H54 (cell line): ENCODE measurements at places on chromosomes 11 and 22.

DNA sequence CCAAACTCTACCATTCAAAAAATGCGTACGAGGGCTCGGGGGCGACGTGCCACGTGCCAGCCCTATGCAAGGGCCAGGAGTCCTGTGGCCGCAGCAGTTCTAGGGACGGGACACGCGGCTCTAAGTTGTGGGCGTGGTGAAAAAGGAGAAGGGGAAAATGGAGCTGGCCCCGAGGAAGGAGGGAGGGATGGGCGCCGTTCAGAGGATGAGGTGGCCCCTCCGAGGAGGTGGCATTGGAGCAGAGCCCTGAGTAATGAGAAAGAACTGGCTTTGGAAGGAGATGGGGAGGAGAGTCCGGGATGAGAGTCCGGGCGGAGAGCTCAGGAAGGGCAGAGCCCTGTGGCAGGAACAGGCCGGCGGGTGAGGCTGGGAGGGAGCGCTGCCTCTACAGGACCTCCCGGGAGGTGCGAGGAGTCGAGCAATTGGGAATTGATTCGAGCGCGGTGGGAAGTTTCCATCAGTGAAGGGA is 21.0 kb downstream of the OTUB1 start:
- DNase-seq = no peak

GRCh38 chr11:62104816-62105653 is 18.8 kb upstream of the INCENP start:
- no peak for DNase-seq

GRCh38 chr22:23884140-23884539 is 10.0 kb upstream of the MIF start:
- no peak for DNase-seq

DNA sequence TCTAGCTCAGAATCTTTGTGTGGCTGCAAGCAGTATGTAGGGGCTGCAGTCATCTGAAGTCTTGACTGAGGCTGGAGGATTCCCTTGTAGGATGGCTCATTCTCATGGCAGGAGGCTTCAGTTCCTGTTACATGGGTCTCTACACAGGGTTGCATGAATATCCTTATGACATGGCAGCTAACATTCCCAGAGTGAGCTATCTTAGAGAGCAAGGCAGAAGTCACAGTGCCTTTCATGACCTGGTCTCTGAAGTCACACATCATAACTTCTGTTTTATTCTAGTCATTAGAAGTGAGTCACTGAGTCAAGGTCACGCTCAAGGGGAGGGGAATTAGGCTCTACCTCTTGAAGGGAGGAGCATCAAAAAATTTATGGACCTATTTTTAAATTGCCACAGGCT is 10.3 kb upstream of the SPON1 start:
- DNase-seq = no peak

GRCh38 chr11:93654226-93654625 is 7.3 kb upstream of the CEP295 start:
- no peak for DNase-seq

DNA sequence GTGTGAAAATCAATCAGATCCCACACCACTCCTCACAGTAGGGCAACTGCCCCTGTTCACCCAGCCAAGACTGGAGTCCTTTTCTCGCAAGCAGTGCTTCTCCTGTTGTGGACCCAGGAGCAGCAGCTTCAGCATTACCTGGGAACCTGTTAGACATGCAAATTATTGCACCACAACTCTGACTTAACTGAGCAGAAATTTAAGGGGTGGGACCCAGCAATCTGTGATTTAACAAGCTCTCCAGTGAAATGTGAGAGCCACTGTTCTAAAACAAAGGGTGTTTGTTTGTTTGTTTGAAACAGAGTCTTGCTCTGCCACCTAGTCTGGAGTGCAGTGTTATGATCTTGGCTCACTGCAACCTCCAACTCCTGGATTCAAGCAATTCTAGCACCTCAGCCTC is 591.4 kb downstream of the SOX6 start:
- no peak for DNase-seq

DNA sequence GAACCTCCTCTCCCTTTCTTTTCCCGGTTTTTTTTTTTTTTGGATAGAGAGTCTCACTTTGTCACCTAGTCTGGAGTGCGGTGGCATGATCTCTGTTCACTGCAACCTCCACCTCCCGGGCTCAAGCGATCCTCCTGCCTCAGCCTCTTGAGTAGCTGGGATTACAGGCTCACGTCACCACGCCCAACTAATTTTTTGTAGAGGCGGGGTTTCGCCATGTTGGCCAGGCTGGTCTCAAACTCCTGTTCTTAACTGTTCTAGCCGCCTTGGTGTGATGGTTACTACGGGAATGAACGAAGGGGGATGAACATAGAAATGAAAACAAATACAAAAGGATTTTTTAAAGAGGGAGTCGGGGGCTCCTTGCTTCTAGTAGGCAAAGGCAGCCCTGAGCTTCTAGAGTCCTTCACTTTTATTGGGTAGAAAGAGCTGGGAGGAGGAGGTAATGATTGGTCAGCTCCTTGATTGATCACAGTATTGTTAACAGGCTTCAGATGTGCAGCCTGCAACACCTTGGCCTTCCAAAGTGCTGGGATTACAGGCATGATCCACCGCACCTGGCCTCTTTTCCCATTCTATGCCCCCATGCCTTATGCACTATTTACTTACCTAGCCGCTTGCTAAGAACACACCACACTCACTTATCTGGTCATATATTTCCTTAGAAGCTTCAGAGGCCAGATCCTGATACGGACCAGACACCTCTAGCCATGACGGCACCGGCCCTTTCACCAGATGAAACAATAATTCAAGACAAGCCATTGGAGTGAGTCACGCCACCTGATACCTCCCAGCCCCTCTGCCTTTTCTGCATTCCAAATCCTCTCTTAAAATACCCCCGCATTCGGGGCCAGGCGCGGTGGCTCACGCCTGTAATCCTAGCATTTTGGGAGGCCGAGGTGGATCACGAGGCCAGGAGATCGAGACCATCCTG is 20.7 kb downstream of the SUSD2 start:
- no peak for DNase-seq

DNA sequence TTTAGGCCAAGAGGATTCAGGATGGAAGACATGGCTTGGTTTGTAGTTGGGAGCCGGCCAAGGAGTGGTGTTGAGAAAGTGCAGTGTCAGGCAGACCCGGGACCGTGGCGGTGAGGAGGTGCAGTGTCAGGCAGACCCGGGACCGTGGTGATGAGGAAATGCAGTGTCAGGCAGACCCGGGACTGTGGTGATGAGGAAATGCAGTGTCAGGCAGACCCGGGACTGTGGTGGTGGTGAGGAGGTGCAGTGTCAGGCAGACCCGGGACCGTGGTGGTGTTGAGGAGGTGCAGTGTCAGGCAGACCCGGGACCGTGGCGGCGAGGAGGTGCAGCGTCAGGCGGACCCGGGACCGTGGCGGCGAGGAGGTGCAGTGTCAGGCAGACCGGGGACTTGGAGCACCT is 59.7 kb downstream of the LRP5 start:
- DNase-seq = no peak

DNA sequence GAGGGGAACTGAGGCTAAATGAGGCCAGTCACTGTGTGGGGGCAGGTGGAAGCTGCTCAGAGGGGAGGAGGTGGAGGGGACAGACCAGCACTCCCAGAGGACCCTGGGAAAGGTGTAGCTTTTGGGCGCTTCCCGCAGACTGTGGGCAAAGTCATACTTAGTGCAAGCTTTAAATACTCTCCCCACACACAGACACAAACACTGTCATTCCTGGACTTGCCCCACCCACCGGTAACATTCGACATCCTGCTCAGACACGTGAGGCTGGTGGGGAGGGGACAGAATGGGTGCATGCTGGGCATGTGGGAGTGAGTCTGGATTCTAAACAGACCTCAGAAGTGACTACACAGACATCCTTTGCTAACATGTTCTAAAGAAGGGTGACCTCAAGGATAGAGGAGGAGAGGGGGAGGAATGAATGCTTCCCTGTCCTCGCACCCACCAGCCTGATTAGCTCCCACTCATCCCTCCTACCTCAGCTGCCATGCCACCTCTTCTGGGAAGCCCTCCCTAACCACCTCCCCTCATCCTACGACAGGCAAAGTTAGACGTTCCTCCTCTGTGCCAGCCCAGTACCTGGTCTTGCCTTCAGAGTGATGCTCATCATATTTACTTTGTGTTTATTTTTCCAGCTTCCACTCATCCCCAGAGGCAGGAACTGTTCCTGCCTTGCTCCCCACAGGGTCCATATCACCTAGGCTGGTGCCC is 22.2 kb downstream of the TSKU start:
- DNase-seq = no peak

- DNase-seq = no peak
Measured at GRCh38 chr22:44247923-44248892, 64.5 kb downstream of the SHISAL1 start.

GRCh38 chr22:38756711-38757463 is 1.1 kb upstream of the SUN2 start:
- no peak for DNase-seq

DNA sequence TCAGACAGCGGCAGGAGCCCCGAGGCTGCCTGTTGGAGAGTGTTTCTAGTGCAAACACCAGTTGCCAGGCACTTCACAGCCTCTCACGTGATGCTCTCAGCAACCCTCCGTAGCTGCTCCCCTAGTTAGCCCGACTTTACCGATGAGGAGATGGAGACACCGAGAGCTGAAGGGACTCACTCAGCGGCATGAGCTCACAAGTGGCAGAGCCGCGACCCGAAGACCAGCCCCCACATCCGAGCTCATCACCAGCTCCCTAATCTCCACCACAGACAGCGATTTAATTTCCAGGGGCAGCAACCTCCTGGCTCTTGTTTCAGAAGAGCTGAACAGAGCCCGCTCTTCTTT is 28.7 kb upstream of the RTL6 start:
- DNase-seq = no peak

- no peak for DNase-seq
Measured at GRCh38 chr22:17949642-17950473, 74.5 kb downstream of the MICAL3 start.

GRCh38 chr11:70769521-70769920 is 371.2 kb downstream of the CTTN start:
- no peak for DNase-seq
